ENCODE measurements at places on chromosomes 3 and 15.

DNA sequence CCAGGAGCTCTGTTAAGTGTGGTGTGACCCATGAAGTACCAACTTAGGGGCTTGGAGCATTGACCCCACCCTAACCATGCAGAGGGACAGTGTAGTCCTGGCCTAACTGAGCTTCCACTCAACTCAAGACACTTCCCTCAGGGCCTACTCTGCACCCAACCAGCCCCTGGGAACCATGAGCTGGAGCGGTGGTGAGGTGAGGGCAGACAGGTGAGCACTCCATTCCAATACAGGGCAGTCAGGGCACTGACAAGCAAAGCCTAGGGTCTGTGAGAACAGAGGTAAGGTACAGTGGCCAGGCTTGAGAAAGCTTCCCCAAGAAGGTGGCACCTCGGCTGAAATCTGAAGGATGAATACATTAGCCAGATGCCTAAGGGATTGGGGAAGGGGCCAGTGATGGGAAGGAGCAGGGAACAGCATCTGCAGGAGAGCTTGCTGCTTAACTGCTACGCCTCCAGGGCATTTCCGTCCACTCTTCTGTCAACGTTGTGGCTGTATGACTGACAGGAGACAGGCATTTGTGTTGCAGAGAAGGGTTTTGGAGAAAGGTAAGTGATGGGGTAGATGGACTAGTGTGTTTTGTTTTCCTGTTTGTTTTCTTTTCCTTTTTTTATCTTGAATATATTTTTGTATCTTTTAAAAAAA is 243.5 kb upstream of the TRIM42 start:
- no peak for DNase-seq

DNA sequence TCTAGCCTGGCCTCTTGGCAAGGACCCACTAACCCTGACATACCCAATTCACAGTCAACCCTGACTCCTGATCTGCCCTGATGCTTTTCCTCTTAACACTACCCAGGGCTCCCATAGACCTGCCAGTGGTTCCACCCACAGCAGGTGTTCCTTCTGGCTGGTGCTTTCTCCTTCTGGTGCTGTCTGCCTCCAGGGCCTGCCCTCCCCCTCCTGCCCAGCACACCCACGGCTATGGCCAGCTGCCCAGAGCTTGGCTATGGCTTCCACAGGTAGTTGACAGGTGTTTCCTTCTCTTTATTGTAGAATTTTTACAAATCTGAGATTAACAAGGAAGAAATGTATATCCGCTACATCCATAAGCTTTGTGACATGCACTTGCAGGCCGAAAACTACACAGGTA is 46.5 kb upstream of the MANF start:
- DNase-seq, result no peak

GRCh38 chr3:14216257-14217048 is 37.8 kb downstream of the LSM3 start:
- DNase-seq, result peak; percentile 90

DNA sequence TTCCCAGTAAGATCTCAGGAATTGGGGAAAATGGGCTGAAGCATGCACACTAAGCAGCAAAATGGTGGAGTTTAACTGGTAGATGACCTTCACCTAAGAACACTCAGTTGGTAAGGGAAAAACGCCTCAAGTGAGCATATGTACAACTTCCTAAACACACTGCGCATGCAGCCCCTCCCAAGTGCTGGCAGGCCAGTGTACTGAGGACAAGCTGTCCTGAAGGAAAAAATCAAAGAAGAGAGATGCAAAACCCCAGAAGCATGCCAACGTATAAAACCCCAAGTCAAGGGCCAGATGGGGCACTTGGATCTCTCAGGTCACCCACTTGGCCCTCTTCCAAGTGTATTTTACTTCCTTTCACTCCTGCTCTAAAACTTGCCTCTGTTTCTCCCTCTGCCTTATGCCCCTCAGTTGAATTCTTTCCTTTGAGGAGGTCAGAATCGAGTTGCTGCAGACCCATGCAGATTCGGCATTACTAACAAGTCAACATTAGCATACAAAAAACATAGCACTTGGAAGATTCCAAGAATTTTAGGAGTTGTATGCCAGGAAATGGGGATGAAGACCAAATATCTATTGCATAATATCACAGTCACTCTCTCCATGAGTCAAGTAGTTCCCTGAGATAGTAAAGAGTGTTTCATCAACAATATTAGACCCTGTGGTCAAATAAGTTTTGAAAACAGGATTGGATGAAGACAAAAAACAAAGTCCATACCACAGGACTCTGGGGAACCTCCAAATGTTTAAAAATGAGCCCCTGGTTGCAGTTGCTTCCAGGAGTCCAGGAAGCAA is 10.8 kb upstream of the FYCO1 start:
- DNase-seq, result no peak

GRCh38 chr15:83158393-83158792 is 49.2 kb downstream of the HDGFL3 start:
- no peak for DNase-seq

GRCh38 chr3:42148982-42149432 is 57.9 kb downstream of the TRAK1 start:
- peak; percentile 86 for DNase-seq

- no peak for DNase-seq
Measured at GRCh38 chr3:134327594-134327975, 46.7 kb downstream of the AMOTL2 start.

- no peak for DNase-seq
Measured at GRCh38 chr3:31369637-31370379, 162.9 kb upstream of the STT3B start.

DNA sequence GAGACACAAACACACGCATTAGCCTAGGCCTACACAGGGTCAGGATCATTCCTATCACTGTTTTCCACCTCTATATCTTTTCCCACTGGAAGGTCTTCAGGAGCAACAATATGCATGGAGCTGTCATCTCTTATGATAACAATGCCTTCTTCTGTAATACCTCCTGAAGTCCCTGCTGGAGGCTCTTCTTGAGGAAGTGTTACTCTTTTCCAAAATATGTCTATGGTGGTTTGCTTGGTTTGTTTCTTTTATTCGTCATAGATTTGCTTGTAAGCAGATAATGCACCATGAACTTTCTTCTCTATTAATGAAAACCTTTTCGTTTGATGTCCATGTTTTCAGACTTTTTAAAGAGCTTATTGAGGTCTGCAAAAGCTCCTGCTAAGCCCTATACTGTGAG is 109.3 kb downstream of the GMPS start:
- DNase-seq, result no peak

GRCh38 chr15:79675982-79676381 is 220.8 kb downstream of the MTHFS start:
- DNase-seq, result no peak

DNA sequence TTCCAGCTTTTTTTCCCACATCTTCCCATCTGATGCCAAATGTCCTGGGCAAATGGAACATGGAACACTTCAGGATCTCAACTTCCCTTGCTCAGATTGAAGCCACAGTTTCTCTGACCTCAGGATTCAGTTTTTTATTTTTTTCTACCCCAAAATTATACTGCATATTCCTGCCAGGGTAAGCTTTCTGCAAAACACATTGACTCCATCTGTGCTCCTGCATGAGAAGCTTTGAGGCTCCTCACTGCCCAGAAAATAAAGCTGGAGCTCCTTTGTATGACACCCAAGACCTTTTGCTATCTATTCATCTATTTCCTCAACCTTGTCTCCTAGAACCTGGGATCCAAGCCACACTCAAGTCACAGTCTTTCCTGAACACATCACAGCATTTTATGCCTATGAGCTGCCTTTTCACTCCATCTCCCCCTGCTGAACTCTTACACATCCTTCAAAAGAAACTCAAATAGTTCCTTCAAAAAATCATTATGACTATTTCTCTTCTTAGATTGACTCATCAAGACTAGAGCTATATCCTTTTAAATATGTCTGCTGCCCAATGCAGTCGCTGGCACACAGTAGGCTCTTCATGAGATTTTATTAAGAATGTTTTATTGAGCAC is 57.4 kb upstream of the PSMD6 start:
- DNase-seq, result no peak

GRCh38 chr3:177314897-177315296 is 117.6 kb upstream of the TBL1XR1 start:
- no peak for DNase-seq

GRCh38 chr3:160005004-160005403 is 16.4 kb downstream of the IL12A start:
- DNase-seq, result no peak

DNA sequence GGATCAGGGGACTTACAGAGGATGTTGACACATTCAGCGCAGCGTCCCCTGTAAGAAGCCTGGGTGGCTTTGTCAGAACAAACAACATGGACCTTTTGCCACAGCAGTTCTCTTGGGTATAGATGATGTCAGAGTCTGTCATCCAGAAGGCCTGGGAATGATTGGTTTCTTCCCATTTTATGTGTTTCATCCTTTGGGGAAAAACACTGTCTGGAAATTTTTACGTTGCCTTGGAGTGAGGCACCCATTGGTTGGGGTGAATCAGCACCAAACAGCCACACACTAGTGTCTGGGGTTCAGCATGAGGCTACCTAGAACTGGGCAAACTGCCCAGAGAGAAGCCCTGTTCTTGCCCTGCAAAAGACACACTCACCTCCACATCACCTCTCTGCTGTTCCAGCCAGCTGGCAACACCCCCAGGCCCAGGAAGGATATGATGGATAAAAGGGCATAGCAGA is 123.0 kb downstream of the FAM43A start:
- no peak for DNase-seq

DNA sequence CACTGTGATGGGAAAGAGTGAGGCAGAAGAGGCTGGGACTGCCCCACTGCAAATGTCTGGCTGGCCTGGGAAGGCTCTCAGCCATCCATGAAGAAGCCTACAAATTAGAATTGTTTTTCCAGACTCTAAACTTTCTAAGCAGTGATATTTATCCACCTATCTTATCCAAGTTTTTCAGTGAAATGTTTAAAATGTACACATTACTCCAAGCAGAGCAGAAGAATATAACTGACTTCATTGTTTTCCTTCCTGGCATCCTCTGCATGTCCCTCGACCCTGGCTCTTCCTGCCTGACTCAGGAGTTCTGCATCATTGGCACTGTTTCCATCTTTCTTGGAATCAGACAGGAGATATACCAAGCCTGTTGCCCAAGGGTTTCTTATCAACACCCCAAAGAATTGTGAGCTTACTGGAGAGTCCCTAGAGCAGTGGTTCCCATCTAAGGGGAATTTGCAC is 401.5 kb upstream of the PROK2 start:
- DNase-seq, result no peak

GRCh38 chr3:141776885-141777284 is 13.7 kb downstream of the GRK7 start:
- peak; percentile 17 for DNase-seq

GRCh38 chr3:66803206-66803605 is 194.9 kb upstream of the KBTBD8 start:
- DNase-seq, result no peak

GRCh38 chr15:51844747-51845426 is 15.4 kb downstream of the TMOD3 start:
- DNase-seq, result no peak

- DNase-seq, result no peak
Measured at GRCh38 chr3:195897853-195898415, 10.4 kb downstream of the TNK2 start.

DNA sequence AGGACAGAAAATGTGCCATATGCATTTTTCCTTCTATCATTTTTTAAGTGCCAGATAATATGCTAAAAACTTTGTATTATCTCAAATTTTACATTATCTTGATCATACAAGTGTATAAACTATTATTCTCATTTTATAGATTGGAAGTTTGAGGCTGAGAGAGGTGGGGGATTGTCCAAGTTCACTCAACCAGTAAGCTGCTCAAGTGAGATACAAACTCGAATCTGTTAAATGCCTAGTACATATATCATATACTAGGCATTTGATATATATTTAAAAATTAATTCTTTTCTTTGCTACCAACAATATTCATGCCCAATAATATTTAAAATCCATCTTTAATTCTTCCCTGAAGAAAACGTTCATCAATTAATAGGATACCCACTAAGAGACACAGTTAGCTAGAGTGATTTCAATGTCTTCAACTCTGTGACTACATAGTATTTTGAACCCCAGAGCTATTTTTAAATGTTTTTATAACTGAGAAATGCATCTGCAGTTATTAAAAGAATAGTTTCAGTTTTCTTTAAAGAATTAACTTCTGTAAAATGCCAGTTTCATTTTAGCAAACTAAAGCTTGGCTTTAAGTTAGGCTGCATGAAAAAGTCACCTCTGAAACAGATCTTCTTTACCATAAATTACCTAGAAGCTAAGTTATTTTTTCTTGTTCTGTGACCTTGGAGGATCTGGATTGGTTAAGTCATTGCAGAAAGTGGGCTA is 40.4 kb downstream of the IQCB1 start:
- DNase-seq, result no peak

- DNase-seq, result no peak
Measured at GRCh38 chr3:136804813-136805212, 14.1 kb upstream of the SLC35G2 start.

DNA sequence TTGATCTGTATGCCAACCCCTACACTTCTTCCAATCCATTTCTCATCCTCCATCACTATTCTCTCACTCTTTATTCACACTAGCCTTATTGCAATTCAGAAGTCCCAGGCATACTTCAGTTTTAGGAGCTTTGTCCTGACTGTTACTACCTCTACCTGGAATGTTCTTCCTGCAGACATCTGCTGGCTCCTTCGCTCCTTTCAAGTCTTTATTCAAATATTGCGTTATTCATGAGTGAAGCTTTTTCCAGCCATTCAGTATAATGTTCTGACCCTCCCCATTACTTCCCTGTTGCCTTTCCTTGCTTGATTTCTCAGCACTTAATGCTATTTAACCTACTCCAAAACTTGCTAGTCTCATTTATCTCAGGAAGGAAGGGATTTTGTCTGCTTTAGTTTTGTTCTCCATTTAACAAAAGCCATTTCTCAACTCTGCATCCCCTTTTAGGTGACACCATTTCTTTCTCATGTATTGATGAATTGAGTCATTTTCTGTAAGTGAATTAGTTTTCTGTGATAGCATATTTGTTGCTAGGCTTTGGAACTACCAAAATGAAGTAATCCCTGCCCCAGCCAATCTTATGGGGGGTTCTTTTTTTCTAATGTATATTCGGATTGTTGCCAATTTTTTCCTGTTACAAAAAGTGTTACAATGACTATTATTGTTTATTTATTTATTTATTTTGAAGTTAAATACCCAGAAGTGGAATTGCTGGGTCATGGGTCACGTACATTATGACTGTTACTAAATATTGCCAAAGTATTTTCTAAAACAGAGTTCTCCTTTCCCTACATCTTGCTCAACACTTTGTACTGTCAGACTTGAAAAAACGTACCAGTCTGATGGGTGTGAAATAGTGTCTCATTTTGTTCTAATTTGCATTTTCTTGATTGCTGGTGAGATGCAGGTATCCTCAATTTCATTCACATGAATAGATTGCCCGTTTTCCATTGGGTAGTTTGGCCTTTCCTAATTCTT is 9.4 kb downstream of the ATP11B start:
- DNase-seq, result no peak

- DNase-seq, result no peak
Measured at GRCh38 chr3:196518966-196519717, 4.0 kb upstream of the SMCO1 start.

Measured in retina (tissue), 1 donor.